ENCODE measurements at places on chromosomes 3 and 15.

- no peak for DNase-seq
Observed at GRCh38 chr15:72856549-72857040, 73.0 kb upstream of the ADPGK start.

DNA sequence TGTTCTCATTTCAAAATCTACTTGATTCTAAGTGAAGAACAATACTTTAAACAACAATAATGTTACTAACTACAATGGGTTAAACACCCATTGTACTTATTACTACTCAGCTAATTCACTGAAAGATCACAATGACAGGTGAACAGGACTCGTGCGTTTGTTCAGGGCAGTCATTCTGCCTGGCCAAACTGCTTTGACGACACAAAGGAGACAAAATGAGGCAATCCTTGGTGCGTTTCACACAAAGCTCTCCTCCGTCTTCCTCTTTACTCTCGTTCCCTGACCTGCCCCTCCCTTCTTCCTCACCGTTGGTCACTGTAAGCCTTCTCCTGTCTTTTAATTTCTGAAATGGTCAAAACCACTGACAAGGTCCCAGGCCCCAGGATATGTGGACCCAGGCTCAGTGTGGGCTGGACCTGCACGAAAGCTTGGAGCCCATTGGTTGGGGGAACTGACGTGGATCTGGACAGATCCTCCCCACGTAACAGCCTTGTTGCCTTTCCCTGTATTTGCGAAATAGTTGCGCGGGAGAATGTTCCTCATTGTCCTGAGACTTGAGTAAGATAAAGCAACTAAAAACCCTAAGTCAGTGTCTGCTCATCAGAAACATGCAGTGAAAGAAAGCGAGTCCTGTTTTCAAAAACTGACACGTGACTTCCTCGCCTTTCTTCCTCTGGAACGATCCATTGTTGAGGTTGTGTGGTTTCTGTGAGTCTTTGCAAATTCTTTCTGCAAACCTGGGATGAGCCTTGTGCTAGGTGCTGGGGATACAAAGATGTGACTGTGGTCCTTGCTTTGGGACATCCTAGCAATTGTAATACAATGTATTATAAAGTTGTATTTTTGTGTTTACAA, 147.1 kb upstream of the RGMA start:
- DNase-seq: no peak

DNA sequence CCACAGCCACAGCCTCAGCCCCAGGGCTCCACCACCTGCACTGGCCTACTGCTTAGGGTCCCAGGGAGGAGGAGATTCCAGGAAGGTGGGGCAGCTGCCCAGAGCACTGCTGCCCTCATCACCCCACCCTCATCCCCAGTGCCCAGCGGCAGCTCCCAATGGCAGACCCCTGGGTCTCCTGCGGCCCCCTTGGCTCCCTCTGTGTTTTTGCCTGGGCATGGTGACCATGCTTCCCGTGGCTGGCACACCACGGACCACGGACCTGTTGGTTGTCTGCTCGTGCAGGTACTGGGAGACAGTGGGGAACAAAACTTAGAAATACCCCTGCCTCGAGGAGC, 2.7 kb downstream of the CHST13 start:
- DNase-seq: no peak

GRCh38 chr3:193884652-193885051, 251.3 kb upstream of the HES1 start:
- DNase-seq: no peak

GRCh38 chr3:36751326-36751725, 13.0 kb downstream of the DCLK3 start:
- DNase-seq: no peak

DNA sequence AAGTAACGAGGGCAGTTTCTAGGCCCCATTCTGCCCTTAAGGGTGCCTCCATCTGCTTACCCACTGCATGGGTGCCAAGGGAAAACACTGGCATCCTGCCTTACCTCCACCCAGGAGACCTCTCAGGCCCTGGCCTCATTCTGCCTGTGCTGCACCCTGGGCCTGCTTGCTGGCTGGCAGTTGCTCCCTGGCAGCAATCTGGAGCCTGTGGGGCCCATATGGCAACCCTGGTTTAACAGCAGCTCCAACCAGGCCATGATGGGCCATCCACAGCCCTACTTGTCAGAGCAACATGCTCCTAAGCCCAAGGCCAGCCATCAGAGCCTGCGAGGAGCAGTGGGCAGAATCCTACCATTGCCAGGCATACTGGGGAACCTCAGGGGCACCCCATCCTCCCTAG, 3.7 kb downstream of the C3orf18 start:
- DNase-seq: no peak

Measured in SW 1271 (cell line).